ENCODE measurements at places on chromosomes 1 and 21. TPM values are rescaled to one million over a fixed set of nuclear protein-coding genes. Genes with fewer than 3 reads are reported as not detected.

GRCh38 chr1:7046314-7046713 is 261.1 kb downstream of the CAMTA1 start:
- no peak for DNase-seq

OR2L3 gene
- total RNA-seq = not detected

ANXA9 gene
- 5.2 TPM for total RNA-seq

GRCh38 chr1:209433649-209434031 is 149.9 kb upstream of the CAMK1G start:
- DNase-seq = no peak

DNA sequence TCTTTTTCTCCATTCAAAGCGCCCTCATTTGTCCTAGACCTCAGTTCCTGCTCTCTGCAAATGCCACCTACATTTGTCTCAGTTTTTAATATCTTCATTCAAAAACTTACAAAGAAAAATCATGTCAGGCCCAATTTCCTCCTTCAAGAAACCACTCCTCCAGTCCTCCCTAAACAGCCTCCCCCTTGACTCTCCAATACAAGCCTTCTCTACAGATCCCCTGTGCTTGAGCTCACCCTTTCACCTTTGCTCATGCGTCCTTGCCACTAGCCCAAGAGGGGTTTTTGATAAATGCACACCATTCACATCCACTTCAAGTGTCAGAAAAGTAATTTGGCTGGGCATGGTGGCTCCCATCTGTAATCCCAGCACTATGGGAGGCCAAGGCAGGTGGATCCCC is 140.6 kb downstream of the RERE start:
- DNase-seq = no peak

GRCh38 chr1:37807555-37808368 is at the start of the genes C1orf122 and YRDC:
Gene C1orf122 (plus strand): TSS chr1:37807790. CDS start chr1:37808405, 615 bp downstream.
Gene YRDC (minus strand): TSS chr1:37808208. CDS start chr1:37808180, 28 bp downstream.
- peak; percentile 98 for DNase-seq
